Tibial nerve (tissue), 4 donors: ENCODE measurements at places on chromosomes 4 and X. TPM values are rescaled to one million over a fixed set of nuclear protein-coding genes. Genes with fewer than 3 reads are reported as not detected.
A peak's percentile ranks its signal among the peaks of the same experiment; 100 is the strongest.

- DNase-seq: no peak
- H3K4me1 ChIP-seq: no peaks in the 10 kb centered on the region
- H3K4me3 ChIP-seq: no peak overlapping the region
- no peak overlapping the region for H3K27ac ChIP-seq
- H3K36me3 ChIP-seq: no peaks in the 10 kb centered on the region
Measured at GRCh38 chr4:126338548-126338947, 1023.8 kb downstream of the FAT4 start.

GRCh38 chr4:40502220-40502619 lies 127.4 kb downstream of the RBM47 start:
- H3K27me3 ChIP-seq: no peaks in the 10 kb centered on the region
- H3K4me1 ChIP-seq: no peaks in the 10 kb centered on the region
- no peaks in the 10 kb centered on the region for H3K36me3 ChIP-seq
- no peak for DNase-seq
- H3K4me3 ChIP-seq: no peak overlapping the region

DNA sequence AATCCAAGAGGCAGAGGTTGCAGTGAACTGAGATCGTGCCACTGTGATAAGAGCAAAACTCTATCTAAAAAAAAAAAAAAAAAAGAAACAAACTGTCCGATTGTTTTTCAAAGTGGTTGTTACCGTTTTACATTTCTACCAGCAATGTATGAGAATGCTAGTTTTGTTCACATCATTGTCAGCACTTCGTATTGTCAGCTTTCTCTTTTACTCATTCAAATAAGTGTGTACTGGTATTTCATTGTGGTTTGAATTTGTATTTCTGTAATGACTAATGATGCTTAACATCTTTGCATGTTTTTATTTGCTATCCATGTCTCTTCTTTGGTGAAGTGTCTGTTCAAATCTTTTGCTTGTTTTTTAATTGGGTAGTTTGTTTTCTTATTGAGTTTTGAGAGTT lies 65.8 kb downstream of the GPR101 start:
- no peak overlapping the region for H3K4me3 ChIP-seq
- DNase-seq: no peak
- no peaks in the 10 kb centered on the region for H3K27me3 ChIP-seq

- no peaks in the 10 kb centered on the region for H3K4me1 ChIP-seq
- no peak for DNase-seq
- no peak overlapping the region for H3K4me3 ChIP-seq
- H3K27me3 ChIP-seq: no peaks in the 10 kb centered on the region
- peaks cover 98% of the 10 kb centered on the region for H3K36me3 ChIP-seq
Measured at GRCh38 chr4:1384675-1385372, 21.4 kb downstream of the NKX1-1 start.

DNA sequence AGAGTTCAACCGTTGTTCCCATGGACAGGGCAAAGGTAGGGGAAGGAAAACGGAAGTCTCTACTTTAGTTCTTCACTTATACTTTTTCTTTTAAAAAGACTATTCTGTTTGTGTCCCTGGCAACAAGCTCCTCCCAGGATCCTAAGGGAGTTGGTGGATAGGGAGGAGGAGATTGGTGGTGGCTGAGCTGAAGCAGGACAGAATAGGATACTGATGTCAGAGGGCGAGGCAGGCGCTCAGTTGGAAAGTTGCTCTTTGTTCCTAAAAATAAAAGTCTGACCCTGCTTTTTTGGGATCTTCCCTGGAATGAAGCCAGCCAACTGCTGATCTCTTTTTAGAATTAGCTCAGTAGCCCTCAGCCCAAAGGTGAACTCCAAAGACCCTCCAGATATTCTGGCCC lies 104.7 kb downstream of the MGST2 start:
- peak; percentile 29 for DNase-seq
- no peaks in the 10 kb centered on the region for H3K27me3 ChIP-seq
- no peak overlapping the region for H3K4me3 ChIP-seq
- no peaks in the 10 kb centered on the region for H3K4me1 ChIP-seq
- no peaks in the 10 kb centered on the region for H3K36me3 ChIP-seq
- no peak overlapping the region for H3K27ac ChIP-seq

The EFNB1 gene
- total RNA-seq: 127 TPM

The ODAPH gene
- not detected for total RNA-seq

GRCh38 chr4:82124365-82124764 lies 249.4 kb downstream of the HNRNPD start:
- H3K4me3 ChIP-seq: no peak overlapping the region
- no peaks in the 10 kb centered on the region for H3K27me3 ChIP-seq
- H3K27ac ChIP-seq: no peak overlapping the region
- no peaks in the 10 kb centered on the region for H3K36me3 ChIP-seq
- DNase-seq: no peak

- no peaks in the 10 kb centered on the region for H3K36me3 ChIP-seq
- H3K4me3 ChIP-seq: peak overlapping the region; percentile 43
- DNase-seq: no peak
- H3K27ac ChIP-seq: peak overlapping the region; percentile 71
- no peaks in the 10 kb centered on the region for H3K4me1 ChIP-seq
- no peaks in the 10 kb centered on the region for H3K27me3 ChIP-seq
Measured at GRCh38 chr4:74098427-74098994, 484 bp downstream of the CXCL2 start.

The GATA1 gene
- 0.90 TPM for total RNA-seq

The TRIM61 gene
- total RNA-seq: not detected

The VSIG4 gene
- total RNA-seq: 97.5 TPM

GRCh38 chr4:180913750-180914149 lies 1329.5 kb upstream of the TENM3 start:
- no peaks in the 10 kb centered on the region for H3K36me3 ChIP-seq
- no peak for DNase-seq
- H3K4me1 ChIP-seq: no peaks in the 10 kb centered on the region
- H3K4me3 ChIP-seq: no peak overlapping the region
- H3K27me3 ChIP-seq: no peaks in the 10 kb centered on the region

The TBC1D1 gene
- 41.6 TPM for total RNA-seq

DNA sequence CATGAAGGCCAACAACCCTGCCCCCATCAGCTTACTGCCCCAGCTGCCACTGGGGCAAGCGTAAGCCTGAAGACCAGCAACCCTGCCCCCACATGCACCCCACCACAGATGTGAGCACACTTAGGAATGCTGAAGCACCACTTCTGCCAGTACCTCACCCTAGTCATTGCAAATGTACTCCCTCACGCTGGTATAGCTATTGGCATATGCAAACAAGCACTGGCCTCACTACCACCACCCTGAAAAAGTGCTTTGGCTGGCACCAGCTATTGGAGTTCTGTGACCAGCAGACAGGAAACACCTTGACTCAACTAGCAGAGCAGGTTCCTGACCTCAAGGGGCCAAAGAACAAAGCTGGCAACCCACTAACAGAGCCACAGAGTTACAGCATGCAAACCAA lies 534.4 kb upstream of the POU3F4 start:
- no peak for DNase-seq
- no peak overlapping the region for H3K4me3 ChIP-seq
- H3K27me3 ChIP-seq: no peaks in the 10 kb centered on the region

The NRK gene
- under 0.01 TPM for total RNA-seq

GRCh38 chr4:146381263-146381872 lies 140.4 kb downstream of the SLC10A7 start:
- H3K4me3 ChIP-seq: no peak overlapping the region
- H3K27me3 ChIP-seq: no peaks in the 10 kb centered on the region
- no peaks in the 10 kb centered on the region for H3K36me3 ChIP-seq
- no peak overlapping the region for H3K27ac ChIP-seq
- no peaks in the 10 kb centered on the region for H3K4me1 ChIP-seq

- H3K4me3 ChIP-seq: no peak overlapping the region
- no peaks in the 10 kb centered on the region for H3K36me3 ChIP-seq
- DNase-seq: no peak
- no peaks in the 10 kb centered on the region for H3K27me3 ChIP-seq
- H3K4me1 ChIP-seq: no peaks in the 10 kb centered on the region
- no peak overlapping the region for H3K27ac ChIP-seq
Measured at GRCh38 chr4:170229006-170229405, 139.2 kb upstream of the AADAT start.

- H3K27me3 ChIP-seq: no peaks in the 10 kb centered on the region
- DNase-seq: no peak
- H3K4me3 ChIP-seq: no peak overlapping the region
- no peaks in the 10 kb centered on the region for H3K4me1 ChIP-seq
- H3K36me3 ChIP-seq: no peaks in the 10 kb centered on the region
Measured at GRCh38 chr4:65831828-65832227, 161.5 kb upstream of the EPHA5 start.

The ESX1 gene
- not detected for total RNA-seq

DNA sequence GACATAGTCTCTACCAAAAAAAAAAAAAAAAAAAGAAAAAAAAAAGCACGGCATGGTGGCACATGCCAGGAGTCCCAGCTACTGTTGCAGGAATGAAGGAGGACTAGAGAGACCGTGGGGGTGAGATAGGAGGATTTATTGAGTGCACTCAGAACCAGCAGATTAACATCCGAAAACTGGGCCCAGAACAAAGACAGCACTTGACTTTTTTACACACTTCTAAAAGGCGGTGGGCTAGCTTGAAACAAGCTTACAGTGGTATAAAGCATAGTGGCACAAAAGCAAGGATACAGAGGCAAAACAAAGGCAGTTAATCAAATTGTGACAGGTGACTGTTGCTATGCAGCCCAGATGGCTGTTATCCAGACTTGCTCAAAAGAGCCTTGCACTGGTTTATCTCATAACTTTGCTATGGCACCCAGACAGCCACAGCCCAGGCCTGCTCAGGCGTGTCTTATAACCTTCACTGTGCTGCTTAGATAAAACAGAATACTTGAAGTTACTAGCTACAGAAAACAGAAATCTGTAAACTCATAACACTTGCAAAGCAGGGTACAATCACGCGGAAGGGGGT lies 9.9 kb upstream of the PI4K2B start:
- H3K36me3 ChIP-seq: no peaks in the 10 kb centered on the region
- no peak overlapping the region for H3K27ac ChIP-seq
- DNase-seq: no peak
- no peak overlapping the region for H3K4me3 ChIP-seq
- H3K27me3 ChIP-seq: no peaks in the 10 kb centered on the region
